ENCODE measurements at places on chromosomes 4 and X.

GRCh38 chrX:40483502-40483901 lies 97.3 kb upstream of the ATP6AP2 start:
- DNase-seq = no peak

- peak; percentile 50 for DNase-seq
Measured at GRCh38 chrX:17535229-17535628, 160.2 kb downstream of the NHS start.

DNA sequence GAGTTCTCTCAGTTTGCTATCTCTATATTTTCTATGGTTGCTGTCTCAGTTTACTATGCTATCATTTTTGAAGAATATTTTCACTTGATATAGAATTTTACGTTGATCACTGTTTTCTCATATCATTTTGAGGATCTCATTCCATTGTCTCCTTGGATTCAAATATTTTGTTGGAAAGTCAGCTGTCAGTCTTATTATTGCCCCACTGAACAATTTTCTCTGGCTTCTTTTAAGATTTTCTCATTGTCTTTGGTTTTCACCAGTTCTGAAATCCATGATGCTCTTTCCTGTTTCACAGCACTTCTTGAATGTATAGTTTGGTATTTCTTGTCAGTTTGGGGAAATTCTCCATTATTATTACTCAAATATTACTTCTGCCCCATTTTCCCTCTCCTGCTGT lies 81.1 kb downstream of the ENPP6 start:
- no peak for DNase-seq

DNA sequence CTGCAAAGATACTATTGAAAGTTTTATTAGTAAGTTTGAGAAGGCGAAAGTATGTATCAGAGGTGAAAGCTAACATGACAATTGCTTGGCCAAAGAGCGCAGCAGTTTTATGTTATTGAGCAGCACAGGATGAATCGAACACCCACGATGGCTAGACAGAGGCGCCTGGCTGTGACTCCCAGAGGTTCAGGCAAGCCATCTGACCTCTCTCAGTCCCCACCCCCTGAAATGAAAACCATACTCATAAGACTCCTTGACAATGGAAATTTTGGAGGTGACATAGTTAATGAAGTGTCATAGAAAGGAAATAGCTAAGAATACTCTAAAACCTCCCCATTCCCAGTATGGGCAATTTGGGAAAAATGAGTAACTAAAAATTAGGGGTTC lies 70.6 kb downstream of the MGST2 start:
- no peak for DNase-seq

DNA sequence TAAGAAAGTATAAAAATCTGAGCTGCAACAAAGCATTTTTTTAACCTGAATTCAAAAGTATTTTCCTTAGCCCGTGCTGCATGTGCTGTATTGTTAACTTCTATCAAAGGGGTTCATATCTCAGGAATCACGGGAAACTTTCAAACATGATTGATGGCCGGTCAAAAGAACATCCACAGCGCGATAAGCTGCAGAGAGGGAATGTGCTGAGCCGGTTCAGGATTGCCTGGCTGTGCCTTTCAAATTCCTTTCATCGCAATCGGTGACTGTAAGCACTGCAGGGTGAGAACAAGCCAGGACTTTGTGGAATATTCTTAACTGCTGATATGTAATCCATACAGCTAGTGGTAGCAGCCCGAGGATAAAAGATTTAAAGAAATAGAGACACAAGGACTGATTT lies 210.9 kb upstream of the NOCT start:
- no peak for DNase-seq

DNA sequence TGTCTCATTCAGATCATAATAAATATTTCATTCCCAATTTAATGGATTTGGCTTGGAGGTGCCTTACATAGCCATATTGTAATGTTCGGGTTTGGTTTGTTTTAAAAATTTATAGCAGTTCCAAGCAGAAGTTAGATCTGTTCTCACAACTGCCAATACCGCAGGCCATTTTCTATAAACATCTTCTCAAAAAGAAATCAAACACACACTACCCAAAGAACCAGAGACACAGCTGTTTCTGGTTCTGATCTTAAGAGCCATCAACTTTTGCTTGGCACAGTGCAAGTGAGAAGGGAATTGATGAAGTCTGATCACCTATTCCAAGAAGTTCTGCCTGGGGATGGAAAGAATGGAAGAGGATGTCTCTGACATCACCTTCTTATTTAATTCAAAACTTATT lies 22.9 kb downstream of the MID1IP1 start:
- no peak for DNase-seq

- no peak for DNase-seq
Measured at GRCh38 chr4:78720204-78720603, 55.9 kb upstream of the BMP2K start.

DNA sequence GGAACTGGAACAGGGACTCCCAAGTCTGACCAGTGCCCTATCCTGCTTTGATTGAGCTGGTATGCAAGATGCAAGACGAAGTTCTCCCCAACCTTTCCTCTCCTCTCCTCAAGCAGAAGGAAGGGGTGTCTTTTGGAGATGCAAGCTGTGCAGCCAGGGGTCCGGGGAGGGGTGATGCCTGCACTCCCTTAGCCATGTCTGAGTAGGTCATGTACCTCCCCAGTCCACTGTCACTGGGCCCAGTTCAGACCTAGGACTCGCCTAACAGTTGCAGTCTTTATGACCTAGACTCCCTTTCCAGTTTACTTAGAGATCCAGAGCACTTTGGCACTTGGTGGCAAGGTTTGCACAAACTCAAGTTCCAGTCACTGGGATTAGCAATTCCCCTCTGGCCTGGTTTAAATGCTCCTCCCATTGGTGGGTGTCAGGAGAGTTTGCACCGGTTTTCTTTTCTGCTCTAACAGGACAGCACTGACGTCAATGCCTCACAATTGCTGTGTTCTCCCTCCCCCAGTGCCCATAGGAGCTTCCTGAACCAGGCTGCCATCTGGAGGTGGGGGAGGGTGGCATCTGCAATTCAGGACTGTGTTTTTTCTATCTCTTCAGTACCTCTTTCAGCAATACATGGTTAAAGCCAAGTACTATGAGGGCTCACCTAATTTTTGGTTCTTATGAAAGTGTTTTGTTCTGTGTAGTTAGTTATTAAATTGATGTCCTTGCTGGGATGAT lies 782.2 kb downstream of the ARAP2 start:
- no peak for DNase-seq

DNA sequence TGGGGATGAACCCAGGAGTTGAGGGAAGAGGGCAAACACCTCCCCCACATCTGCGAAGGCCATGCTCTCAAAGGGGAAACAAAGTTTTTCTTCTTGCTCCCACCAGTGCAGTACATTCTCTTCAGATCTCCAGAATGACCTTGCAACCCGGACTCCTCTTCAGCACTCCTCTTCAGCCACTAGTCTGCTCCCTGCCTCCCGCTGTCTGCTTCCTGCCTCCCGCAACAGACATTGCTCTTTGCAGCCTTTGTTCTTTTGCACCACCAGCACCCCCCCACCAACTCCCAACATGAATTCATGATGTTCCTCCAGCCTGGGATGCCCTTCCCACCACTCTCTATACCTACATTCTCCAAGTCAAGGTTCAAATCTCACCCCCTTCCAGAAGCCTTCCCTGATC lies 32.1 kb downstream of the UTP14A start:
- no peak for DNase-seq

DNA sequence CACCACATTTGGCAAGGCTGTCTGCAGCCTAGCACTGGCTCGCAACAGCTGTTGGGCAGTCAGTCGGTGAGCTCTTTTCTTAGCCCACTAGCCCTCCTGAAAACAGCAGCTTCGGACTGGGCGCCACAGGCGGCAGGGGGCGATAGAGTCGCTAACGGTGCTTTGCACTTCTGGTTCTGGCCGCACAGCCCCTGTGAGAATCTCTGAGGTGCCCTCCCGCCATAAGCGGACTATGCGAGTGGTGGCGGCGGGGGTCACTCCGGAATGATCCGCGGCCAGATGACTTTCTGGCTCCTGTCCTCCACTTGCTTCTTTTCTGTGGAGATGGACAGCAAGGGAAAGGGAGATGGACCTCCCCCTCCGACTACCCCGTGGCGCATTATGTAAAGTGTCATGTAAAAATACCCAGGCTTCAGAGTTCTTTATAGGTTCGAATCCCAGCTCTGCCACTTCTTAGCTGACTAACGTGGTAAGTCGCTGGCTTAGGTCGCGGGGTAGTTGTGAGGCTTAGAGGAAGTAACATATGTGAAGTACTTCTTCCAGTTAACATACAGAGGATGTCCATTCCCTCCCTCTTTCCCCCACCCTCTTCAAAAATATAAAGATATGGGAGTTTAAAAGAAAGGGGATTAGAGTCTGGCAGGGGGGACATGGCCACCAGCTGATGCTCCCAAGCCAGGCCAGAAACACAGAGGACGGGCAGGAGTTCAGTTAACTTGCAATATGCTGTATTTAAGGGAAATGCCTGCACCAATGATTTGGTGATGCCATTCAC lies 11.0 kb downstream of the ARHGAP36 start:
- peak; percentile 40 for DNase-seq

GRCh38 chr4:37976507-37976906 lies 16.3 kb downstream of the PTTG2 start:
- no peak for DNase-seq

DNA sequence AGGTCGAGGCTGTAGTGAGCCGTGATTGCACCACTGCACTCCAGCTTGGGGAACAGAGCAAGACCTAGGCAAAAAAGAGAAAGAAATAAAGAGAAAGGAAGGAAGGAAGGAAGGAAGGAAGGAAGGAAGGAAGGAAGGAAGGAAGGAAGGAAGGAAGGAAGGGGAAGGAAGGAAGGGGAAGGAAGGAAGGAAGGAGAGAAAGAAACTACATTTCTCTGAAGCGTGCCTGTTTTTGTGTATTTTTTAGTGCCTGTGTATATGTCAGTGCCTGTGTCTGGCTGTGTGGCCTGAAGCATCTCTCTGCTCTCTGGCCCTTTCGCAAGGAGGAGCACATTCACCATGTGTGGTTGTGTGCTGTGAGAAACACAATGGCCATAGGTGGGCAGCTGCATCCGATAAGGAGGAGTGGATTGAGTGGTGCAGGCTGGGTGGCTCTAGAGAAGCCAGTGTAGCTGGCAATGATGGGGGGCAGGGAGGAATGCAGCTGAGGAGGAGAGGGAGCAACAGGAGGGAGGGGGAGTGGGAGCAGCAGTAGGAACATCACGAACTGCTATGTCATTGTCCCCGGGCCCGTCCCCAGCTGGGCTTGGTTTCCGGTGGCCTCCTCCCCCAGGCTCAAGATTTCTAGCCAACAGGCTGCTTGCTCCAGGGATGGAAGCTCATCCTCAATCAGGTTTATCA lies 11.4 kb downstream of the SYN1 start:
- no peak for DNase-seq
